Aorta (tissue), 5 donors: ENCODE measurements at places on chromosomes 5 and 9. TPM values are rescaled to one million over a fixed set of nuclear protein-coding genes. Genes with fewer than 3 reads are reported as not detected.

OMD gene
- total RNA-seq = 43.3 TPM

DBH gene
- not detected for total RNA-seq

ZFAND5 gene
- 138 TPM for total RNA-seq

PCDHB3 gene
- total RNA-seq = 2.0 TPM

SEMA4D gene
- 24.7 TPM for total RNA-seq

IL31RA gene
- total RNA-seq = 2.3 TPM

GRCh38 chr9:117546894-117547678 lies 132.2 kb upstream of the ASTN2 start:
- no peak overlapping the region for H3K4me3 ChIP-seq
- DNase-seq = no peak
- no peak overlapping the region for H3K27ac ChIP-seq
- H3K27me3 ChIP-seq = no peaks in the 10 kb centered on the region

DNA sequence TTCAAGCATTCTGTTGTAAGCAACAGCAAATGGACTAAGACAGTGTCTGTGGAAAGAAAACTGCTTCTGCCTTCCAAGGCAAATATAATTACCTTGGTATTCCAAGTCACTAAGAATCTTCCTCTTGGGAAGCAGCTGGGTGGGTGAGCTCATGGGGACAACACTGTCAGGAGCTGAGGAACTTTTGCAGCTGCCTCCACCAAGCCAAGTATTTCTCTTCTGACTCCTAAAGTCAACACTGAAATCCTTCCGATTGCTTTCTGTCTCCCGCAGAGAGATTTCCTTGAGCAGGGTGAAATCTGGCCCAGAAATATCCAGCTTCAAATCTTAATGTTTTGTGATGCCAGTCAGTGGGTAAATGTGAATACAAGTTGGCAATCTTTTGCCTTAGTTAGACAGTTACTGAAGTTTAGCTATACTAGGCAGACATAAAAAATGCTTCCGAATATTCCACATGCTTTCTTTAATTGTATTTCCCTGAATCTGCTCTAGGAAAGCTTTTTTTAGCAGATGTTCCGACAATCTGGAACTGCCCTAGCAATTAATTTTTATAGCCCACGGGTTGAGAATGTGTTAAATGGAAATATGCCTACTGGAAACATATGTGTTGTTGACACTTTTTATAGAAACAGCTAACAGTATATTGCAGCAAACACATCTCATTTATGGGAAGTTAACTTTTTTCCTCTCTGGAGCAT lies 369.9 kb upstream of the DAB2 start:
- H3K27ac ChIP-seq = no peak overlapping the region
- H3K27me3 ChIP-seq = no peaks in the 10 kb centered on the region
- H3K4me3 ChIP-seq = no peak overlapping the region
- no peak for DNase-seq

DNA sequence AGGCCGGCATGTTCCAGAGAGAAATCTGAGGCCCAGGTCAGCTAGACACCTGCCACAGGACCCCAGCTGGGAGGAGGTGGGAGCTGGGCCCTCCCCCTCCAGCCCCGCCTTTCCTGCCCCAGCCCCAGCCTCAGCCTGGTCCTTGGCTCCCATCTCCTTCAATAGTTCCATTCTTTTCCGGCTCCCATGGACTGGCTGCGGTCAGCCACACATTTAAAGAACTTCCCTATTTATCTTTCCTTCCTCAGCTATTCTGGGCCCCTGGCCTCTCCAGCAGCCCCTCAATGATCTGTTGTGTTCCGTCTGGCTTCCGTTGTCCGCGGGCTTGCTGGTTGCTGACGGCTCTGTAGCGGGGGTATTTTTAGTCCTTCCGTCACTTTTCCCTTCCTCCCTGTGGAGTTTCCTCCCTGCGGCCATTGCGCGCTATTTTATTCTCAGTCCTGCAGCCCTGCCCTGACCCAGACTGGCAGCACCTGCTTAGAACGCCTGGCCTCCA lies 73.8 kb downstream of the AMBP start:
- peak overlapping the region; percentile 91 for H3K27ac ChIP-seq
- peak; percentile 88 for DNase-seq
- no peak overlapping the region for H3K4me3 ChIP-seq

DNA sequence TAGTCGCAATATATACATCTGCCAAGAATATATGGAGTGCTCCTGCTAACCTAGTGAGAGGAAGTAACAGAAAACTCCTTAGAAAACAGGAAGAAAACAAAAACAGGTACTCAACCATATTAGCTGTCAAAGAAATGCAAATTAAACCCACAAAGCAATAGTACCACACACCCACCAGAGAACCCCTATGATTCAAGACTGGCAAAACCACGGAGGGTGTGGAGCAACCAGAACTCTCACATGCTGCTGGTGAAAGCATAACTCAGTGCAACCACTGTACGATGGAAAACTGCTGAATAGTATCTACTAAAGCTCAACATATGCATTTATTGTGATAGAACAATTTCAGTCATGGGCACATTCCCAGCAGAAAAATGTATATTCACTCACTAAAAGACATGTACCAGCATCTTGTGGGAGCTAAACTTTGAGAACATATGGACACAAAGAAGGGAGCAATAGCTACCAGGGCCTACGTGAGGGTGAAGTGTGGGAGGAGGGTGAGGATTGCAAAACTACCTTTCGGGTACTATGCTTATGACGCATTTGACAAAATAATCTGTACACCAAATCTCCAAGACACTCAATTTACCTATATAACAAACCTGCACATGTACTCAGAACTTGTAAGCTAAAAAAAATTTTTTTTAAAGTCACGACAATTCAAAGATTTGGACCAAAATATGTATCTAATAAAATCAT lies 34.0 kb downstream of the PTPN3 start:
- H3K27ac ChIP-seq = no peak overlapping the region
- H3K4me3 ChIP-seq = no peak overlapping the region
- no peaks in the 10 kb centered on the region for H3K4me1 ChIP-seq
- no peak for DNase-seq
- H3K27me3 ChIP-seq = no peaks in the 10 kb centered on the region

- H3K27me3 ChIP-seq = no peaks in the 10 kb centered on the region
- no peak overlapping the region for H3K4me3 ChIP-seq
- H3K4me1 ChIP-seq = no peaks in the 10 kb centered on the region
- no peak for DNase-seq
- H3K36me3 ChIP-seq = no peaks in the 10 kb centered on the region
Measured at GRCh38 chr9:8206720-8207119, 407.1 kb upstream of the DMAC1 start.

DNA sequence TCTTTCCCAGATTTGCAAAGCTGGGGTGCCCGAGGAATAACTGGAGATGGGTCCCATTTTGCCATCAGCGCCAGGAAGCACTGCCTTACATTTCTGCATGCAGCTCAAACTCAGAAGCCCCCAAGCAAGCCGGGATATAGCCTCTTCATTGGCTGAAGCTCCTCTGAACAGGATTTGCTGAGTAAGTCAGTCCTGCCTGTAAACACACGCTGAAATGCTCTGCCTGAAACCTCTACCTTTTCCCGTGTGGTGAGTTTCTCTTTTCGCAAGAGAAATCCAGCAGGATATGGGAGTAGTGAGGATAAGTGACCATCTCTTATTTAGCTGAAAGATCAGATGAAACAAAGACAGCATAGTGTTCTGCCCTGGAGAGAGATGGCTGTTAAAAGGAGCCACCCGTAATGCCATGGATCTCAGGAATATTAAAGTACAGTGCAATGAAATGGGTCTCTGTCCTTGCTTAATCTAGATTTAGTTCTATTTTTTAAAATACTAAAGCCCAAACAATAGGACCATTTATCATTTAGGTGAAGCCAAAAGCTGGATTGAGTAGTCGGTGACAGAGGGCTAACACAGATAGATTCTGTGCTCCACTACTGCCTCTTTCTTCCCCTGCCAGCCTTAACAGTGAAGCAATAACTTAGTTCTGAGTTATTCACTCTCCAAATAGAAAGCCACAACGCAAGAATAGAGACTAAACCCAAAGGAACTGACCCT lies 177.5 kb upstream of the PPP2R2B start:
- no peak overlapping the region for H3K4me3 ChIP-seq
- DNase-seq = no peak
- no peaks in the 10 kb centered on the region for H3K4me1 ChIP-seq
- H3K36me3 ChIP-seq = no peaks in the 10 kb centered on the region

DNA sequence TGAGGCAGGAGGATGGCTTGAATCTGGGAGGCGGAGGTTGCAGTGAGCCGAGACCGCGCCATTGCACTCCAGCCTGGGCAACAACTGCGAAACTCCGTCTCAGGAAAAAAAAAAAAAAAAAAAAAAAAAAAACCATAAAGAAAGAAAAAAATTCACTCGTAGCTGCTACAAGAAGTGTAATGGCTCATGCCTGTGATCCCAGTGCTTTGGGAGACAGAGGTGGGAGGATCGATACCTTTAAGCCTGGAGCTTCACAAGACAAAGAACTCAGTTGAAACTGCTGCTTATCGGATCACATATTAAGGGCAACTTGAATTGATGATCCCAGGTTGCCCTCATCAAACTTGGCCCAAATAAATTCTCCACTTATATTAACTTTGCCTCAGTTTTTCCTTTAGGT lies 1.0 kb upstream of the ZCCHC7 start:
- H3K27me3 ChIP-seq = no peaks in the 10 kb centered on the region
- no peak overlapping the region for H3K27ac ChIP-seq
- H3K4me3 ChIP-seq = no peak overlapping the region
- H3K4me1 ChIP-seq = no peaks in the 10 kb centered on the region
- DNase-seq = no peak
- H3K36me3 ChIP-seq = no peaks in the 10 kb centered on the region

DNA sequence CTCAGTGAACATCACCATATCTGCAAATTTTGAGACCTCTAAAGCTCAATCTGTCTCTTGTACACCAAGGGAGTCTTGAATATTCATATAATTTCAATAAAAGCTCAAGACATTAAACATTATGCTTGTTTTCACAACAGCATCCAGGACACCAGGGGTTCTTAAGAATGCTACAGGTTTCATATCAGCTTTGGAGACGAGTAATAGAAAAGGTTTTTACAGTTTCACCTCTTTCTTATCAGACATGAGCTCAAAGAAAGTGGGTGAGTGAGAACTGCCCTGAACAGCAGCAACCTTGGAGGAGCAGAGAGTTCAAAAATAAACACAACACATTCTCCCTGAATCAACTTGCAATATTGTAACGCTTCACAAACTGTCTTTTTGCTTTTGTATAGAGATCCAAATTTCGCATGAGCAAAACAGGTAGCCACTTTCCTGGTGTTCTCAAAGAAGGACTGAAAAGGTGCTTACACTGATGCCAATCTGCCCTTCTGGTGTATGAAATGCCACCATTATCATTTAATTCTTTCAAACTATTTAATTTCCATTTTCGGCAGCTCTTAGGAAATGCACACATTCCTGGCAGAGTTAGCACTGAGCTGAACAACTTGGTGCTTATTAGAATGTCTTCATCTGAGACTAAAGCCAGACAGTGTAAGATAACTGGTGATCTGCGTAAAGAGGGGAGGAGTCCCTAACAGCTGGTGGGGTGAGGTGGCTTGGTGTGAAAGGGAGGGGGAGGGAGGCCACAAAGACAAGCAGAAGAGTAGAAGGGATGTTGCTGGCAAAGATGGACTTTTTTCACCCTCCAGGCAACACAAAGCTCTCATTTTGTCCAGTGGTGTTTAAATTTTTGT lies 535.3 kb downstream of the PDE4D start:
- DNase-seq = no peak
- no peak overlapping the region for H3K4me3 ChIP-seq
- H3K4me1 ChIP-seq = no peaks in the 10 kb centered on the region
- no peak overlapping the region for H3K27ac ChIP-seq

DNA sequence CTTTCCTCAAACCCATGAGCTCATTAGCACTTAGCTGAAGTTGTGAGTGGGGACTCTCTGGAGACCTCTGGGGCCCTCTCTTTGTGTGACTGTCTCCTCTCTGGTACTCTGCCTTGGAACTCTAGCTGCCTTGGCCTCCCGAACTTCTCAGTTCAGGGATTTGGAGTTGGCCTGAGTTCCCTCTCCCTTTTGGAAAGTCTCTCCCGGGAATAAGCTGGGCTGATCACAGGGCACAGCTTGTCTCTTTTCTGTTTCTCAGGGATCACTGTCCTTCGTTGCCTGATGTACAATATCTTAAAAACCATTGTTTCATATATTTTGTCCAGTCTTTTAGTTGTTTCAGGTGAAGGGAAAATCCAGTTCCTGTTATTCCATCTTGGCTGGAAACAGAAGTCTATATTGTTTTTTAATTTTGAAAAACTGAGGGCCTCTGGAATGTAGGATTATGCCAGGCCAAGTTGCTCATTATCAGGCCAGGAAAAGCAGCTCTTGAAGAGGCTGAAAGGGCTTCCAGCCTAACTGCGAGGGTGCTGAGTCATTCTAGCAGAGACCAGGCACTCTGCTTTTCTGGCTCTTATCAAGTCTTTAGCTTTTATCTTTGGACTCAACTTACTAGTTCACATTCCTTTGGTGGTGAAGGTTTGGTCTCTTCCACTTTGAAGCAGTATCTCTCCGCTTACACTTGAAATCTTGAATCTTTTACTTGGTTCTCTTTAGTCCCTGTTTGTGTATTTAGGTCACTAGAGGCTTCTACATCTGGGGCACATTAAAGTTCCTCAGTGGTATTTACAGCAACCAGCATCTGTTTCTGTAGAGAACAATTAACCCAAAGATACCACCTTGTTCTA lies 8.4 kb upstream of the RGS3 start:
- no peak for DNase-seq
- H3K27ac ChIP-seq = peak overlapping the region; percentile 95

DNA sequence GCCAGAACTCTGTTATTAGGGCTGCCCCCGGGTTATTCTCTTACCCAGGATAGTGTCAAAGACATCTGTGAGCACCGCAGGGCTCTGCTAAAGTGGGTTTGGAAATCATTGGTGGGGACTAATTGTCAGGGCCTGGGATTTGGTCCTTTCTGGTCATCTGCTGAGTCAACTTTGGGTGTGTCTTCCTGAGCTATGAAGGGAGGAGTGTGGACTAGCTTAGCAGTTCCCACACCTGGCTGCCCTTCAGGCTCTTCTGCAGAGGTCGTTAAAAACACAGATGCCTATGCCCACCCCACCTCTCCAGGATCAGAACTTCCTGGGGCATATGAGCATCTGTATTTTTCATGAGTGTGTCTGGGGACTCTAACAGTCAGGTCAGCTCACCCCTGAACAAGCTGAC lies 352.2 kb downstream of the SLIT3 start:
- no peak overlapping the region for H3K27ac ChIP-seq
- no peaks in the 10 kb centered on the region for H3K4me1 ChIP-seq
- DNase-seq = no peak

DNA sequence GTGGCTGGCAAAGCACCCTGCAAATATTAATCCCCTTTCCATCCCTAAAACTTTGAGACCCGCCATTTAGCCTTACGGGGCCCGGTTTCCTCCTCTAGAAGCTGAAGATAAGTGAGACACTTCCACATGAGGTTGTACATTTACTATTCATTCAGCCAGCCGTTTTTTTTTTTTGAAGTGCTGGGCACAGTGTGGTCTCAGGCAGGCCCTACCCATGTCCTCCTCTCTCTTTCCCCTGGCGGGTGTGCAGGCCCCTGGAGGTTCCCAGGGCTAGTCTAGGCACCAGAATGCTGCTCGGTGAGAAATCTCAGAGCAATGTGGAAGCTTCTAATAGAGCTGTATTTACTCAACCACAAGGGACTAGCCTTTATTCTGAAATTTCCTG lies 107.4 kb upstream of the LARP1 start:
- H3K27ac ChIP-seq = no peak overlapping the region
- no peaks in the 10 kb centered on the region for H3K4me1 ChIP-seq
- DNase-seq = no peak
- no peak overlapping the region for H3K4me3 ChIP-seq
- H3K27me3 ChIP-seq = no peaks in the 10 kb centered on the region
